ENCODE measurements at places on chromosomes 2 and 18.
A peak's percentile ranks its signal among the peaks of the same experiment; 100 is the strongest.

- no peak for DNase-seq
- H3K27me3 ChIP-seq = no peaks in the 10 kb centered on the region
- no peak overlapping the region for H3K27ac ChIP-seq
- H3K36me3 ChIP-seq = peaks cover 9% of the 10 kb centered on the region
- H3K4me1 ChIP-seq = peaks cover 16% of the 10 kb centered on the region
Measured at GRCh38 chr2:46018773-46019591, 278.2 kb upstream of the EPAS1 start.

GRCh38 chr2:238187618-238188548 lies 15.6 kb downstream of the ILKAP start:
- H3K36me3 ChIP-seq = peaks cover 59% of the 10 kb centered on the region
- no peak overlapping the region for H3K27ac ChIP-seq
- no peaks in the 10 kb centered on the region for H3K27me3 ChIP-seq
- no peaks in the 10 kb centered on the region for H3K4me1 ChIP-seq

GRCh38 chr2:162839419-162839818 lies 852 bp upstream of the KCNH7 start:
- peaks cover 53% of the 10 kb centered on the region for H3K27me3 ChIP-seq
- H3K36me3 ChIP-seq = no peaks in the 10 kb centered on the region
- peak overlapping the region; percentile 58 for H3K4me3 ChIP-seq
- no peak overlapping the region for H3K27ac ChIP-seq
- DNase-seq = peak; percentile 39

- H3K4me3 ChIP-seq = no peak overlapping the region
- DNase-seq = no peak
- H3K27me3 ChIP-seq = no peaks in the 10 kb centered on the region
- H3K4me1 ChIP-seq = peaks cover 8% of the 10 kb centered on the region
- H3K27ac ChIP-seq = no peak overlapping the region
Measured at GRCh38 chr18:39455285-39455684, 1889.7 kb upstream of the CELF4 start.
